Hematopoietic multipotent progenitor cell treated with erythropoietin and hydrocortisone succinate and interleukin-3 and kit ligand, for 8 days (in vitro differentiated cells): ENCODE measurements at places on chromosomes 13 and 19.

GRCh38 chr13:112465251-112466131 lies 89.3 kb downstream of the SPACA7 start:
- no peak for DNase-seq

GRCh38 chr13:59270327-59270726 lies 893.4 kb downstream of the DIAPH3 start:
- DNase-seq, result no peak

DNA sequence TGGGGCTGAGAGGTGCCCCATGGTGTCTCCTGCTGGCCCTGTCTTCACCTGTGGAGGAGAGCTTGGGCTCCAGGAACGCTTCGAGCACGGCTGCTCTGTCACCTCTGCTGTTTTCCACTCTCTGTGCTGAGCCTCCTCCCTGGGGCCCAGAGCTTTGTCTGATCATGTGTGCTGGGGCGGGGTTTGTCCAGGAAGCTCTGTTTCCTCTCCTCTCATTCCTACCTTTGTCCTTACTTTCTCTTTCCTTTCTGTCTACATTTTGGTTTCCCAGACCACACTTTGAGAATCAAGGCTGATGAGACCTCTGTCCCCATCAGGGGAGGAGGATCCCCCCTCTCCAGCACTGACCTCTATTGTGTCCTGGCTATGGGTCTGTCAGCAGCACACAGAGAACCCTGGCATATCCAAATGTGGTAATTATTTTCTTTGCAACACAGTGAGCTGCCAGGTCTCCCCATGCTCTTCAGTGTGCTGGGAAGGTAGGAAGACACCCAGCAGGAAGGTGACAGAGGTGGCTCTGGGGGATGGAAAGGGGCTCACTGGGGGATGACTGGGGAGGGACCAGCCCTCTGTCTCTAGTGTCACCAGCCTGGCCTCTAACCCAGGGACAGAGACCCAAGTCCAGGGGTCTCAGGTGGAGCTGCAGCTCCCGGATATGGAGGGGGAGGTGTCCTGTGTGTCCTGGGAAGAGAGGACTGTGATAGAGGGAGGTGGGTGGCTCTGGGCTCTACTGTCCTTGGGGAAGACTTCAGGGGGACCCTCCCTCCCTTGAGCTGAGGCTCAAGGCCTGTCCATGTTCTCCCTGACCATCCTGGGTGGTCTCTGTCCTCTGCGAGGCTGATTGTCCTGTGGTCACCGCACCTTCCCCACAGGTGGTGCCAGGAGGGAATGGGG lies at the start of gene CEACAM1:
Gene CEACAM1 (minus strand): TSS at position 128 of the 894 bp plus-strand sequence. CDS start 107 bp downstream, at position 21.
- DNase-seq, result no peak

DNA sequence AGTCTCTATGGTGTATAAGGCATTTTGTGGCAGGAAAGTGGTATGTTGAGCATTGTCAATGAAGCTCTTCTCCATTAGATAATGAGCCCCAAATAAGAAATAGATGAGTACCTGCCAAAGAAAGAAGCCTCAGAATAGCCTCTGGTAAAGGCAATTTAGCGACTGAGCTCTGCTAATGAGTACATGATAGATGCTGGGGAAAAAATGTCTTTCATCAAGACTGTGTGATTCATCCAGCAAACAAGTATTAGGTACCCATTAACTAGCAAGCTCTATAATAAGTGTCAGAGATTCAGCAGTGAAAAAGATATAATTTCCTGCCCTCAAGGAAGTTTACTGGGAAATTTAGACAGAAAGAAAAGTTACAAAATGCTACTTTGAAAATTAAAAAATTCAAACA lies 294.6 kb downstream of the ITGBL1 start:
- DNase-seq, result no peak

DNA sequence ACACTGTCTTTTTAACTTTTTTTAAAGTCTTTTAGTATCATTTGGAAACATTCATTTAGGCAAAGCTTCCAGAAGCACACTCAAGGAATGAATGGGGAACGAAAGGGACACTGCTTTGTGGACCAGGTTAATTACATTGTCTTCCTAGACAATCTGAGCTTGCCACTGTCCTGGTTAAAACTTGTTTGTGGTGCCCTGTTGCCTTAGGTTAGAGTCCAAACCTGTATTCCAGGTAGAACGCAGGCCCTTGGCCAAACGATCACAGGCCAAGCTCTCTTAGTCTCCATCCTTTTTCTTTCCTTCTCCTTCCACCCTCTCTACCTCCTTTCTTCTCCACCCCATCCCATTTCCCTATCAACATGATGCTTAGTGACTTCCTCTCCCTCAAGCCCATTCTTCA lies 66.8 kb downstream of the ERCC5 start:
- no peak for DNase-seq

DNA sequence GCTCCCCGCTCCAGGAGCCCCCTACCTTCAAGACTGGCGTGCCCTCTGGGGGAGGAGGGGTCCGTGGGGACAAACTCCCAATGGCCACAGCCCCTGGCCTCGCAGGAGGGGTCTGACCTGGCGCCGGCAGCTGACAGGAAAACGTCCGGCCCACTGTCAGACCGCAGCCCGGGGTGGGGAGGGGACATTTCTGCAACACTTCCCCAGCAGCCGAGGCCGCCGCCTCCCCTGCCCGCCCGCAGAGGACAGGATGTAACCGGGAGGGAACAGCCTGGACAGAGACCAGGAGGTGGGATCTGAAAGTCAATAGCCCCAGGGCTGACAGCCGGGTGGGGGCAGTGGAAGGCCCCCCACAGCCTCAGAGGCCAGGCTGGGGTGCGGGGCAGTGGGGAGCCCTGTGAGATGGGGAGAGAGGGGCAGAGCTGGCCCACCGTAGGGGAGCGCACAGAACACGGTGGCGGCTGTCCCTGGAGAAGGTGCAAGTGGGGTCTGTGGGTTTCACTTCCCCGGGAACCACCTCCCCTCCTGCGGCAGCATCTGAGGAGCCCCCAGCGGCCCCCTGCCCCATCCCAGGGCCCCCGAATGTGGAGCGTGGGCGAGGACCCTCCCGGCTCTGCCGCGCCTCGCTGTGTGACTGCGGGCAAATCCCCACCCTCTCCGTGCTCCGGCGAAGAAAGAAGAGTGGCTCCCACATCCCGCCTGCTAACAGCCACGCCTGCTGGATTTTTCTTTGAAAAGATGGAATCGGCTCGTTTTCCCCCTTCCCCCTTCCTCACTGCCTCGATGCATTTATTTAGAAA lies at the start of gene PEAK3:
Gene PEAK3 (minus strand): TSS at position 114 of the 800 bp plus-strand sequence. CDS start 1,244 bp downstream, outside the sequence.
- peak; percentile 28 for DNase-seq

- DNase-seq, result no peak
These were observed 1.7 kb upstream of the KLK13 start for GRCh38 chr19:51066393-51067186.

GRCh38 chr13:44079413-44080205 lies 199.9 kb downstream of the LACC1 start:
- no peak for DNase-seq
